ENCODE measurements at places on chromosomes 7 and 10.

GRCh38 chr10:12833451-12833850, 168.1 kb downstream of the CCDC3 start:
- no peak for DNase-seq

- no peak for DNase-seq
Observed at GRCh38 chr7:50940621-50941020, 157.9 kb upstream of the GRB10 start.

DNA sequence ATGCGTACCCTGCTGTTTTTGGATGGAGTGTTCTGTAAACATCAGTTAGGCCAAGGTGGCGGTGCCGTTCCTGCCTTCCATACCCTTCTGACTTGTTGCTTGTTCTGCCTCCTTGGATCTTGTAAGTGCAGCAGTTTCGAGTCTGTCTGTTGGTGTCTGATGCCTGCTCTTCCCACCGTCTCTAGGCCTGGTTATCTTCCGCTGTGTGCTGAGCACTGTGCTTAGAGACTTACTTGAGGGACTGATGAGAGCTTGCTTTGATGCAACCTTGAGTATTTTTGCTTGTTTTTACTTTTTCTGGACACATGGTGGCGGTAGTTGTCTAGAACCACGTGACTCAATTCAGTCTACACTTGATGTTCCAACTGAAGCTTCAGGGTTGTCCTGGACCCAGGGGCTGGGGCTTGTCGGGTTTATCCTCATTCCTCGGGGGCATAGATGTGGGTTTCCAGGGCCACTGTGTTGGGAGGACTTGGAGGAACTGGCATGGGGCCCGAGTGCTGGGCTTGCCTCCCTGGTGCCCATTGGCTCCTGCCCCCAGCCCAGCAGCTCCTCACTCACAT, 14.4 kb upstream of the SPRN start:
- no peak for DNase-seq

GRCh38 chr10:76719006-76719405, 918.6 kb downstream of the KCNMA1 start:
- DNase-seq = no peak

GRCh38 chr10:69224862-69225657, 4.9 kb downstream of the HKDC1 start:
- DNase-seq = no peak

DNA sequence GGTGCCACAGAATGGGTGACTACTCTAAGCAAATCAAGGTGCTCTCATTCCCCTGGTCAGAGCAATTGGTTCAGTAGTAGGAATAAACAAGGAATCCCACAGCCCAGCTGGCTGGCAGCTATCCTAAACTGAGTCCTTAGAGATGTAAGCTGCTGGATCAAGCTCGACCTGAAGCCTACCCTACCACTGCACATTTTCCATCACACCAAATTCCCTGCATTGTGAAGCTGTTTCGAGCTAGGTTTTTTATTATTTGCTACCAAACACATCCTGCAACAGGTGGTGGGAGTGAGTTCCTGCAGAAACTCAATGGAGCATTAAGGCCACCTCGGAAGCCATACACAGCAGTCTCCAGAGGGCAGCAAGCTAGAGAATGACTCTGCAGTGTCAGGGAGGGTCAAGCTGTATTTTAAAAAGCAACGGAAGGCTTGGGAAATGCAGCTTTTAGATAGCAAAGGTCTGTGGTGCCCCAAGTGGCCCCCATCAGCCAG, 33.7 kb upstream of the TNRC18 start:
- no peak for DNase-seq

DNA sequence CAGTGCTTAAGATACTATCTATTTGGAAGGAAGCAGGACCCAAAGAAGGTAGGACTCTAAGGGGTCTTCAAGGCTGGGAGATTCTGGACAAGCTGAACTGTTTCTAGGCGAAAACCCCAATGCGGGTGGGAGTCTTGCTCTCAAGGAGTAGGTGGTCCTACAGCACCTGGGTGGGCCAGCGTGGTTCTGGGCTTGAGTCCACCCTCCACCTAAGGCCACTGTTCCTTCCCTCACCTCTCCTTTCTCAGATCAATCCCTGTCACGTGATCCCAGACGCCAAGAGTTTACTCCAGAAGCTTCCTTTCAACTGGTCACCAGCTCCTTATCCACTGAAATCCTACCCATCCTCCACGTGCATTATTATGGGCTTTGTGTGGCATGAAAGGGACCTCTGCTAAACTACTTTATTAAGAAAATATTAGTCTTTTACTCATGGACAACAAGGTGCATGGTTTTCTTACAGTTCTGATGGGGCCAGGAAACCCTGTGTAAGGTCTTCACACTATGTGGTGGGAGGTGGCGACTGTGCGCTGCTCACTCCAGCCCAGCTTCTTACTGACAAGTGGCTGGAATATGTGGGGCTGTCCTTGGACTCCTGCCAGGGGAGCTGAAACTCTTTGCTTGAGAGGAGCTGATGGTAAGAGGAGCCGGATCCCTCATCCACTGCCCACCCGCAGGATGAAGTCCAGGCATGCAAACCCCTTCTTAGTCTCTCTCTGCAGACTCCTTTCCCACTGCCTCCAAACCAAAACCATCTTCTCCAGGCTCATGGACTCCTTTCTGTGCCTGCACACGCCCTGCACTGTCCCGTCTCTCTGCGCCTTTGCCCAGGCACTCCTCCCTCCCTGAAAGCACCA, 1.6 kb downstream of the ZNF746 start:
- DNase-seq = no peak

DNA sequence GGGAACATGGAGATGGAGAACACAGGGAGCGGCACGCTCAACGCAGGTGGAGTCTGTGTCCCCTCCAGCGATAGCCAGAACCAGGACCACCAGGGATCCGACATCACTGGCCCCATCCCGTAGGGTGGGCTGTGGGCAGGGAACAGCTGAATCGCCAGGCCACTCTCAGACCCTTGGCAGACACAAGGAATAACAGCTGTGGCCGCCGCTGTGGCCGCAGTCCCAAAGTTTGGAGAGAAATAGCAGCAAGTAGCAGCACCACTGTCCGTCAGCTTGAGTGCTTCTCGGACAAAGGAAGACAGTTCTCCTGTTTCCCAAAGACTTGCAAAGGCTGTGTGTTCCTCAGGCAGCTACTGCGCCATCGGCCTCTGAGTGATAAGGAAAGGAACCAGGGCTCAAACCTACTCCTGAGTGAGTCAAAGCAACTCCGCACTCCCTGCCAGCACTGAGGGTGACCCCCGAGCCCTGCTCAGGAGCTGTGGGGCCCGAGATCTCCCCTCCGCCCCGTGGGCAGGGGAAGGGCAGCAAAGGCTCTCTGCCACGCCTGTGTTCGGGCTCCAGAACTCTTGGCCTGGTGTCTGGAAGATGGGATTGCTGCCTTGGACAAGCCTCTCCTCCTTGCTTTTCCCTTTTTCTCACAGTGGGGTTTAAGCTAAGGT, 82.3 kb upstream of the FAM20C start:
- no peak for DNase-seq

DNA sequence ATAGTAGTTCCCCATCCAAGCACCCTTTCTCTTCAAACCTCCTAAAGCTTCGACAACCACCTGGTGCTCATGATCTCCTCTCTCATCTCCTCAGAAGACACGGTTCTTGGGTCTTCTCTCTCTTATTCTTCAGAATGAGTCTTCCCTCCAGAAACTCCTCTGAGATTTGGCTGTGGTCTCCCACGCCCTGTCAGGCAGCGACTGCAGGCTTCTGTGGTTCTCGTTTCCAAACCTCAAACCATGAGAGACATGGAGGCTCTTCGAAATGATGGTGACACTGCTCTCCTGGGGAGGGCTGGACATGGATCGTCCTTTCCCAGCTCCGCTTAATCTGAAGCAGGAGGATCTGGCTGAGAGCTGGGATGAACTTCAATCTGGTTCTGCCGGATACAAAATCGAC, 78.6 kb upstream of the PITRM1 start:
- no peak for DNase-seq

- no peak for DNase-seq
Observed at GRCh38 chr10:86802473-86803108, 46.2 kb downstream of the BMPR1A start.

DNA sequence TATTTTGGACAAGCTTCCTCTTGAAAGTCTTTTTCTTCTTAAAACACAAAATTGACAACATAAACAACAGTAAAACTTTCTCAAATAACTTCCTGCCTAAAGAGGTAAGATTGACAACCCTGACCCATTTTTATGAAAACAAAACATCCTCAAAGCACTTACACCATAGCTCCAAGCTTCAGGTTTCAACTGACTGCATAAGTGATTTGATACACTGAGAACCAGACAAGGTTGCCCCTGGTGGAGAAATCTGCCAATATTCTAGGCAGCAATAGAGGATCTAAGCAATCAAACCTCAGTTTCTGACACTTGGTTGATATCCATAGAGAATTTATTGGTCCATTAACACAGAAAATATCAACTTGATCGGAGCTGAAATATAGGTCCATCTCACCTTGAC, 147.8 kb downstream of the ELAPOR2 start:
- no peak for DNase-seq

DNA sequence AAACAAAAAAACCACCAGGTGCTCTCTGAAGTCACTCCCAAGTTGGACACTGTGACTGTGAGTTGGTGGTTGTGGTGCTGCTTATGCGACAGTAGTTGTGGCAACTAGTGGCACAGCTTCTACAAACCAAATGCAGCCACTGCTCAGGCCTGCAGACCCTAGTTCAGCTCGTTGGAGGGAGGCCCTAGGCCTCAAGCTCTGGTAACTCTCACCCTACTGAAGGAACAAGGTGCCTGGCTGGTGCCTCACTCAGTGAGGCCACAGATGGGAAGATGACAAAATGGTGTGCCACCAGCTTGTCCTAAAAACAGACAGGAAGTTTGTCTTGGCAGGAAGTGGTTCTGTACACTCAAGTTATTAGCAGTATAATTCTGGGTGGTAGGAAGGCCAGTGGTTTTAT, 45.3 kb upstream of the RAPGEF5 start:
- no peak for DNase-seq

GRCh38 chr10:126321440-126321839, 66.8 kb downstream of the ADAM12 start:
- no peak for DNase-seq

GRCh38 chr7:104059103-104059502, 69.6 kb upstream of the RELN start:
- no peak for DNase-seq

DNA sequence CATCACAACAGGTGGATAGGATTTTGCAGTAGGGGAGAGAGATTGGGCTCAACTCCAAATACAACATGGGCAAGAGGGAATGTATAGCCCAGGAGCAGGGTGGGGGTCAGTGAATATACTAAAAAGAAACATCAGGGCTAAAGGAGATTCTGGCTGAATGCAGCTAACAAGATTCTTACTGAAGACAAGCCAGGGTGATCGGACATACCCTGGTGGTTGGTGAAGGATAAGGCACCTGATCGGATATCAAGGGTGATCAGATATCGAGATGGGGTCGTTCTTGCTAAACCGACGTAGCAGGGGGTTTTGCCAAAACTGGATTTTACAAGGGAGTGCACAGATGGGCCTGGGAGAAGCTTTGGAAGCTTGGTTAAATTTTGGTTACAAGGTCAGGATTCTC, 34.4 kb downstream of the WIPF3 start:
- DNase-seq = no peak

DNA sequence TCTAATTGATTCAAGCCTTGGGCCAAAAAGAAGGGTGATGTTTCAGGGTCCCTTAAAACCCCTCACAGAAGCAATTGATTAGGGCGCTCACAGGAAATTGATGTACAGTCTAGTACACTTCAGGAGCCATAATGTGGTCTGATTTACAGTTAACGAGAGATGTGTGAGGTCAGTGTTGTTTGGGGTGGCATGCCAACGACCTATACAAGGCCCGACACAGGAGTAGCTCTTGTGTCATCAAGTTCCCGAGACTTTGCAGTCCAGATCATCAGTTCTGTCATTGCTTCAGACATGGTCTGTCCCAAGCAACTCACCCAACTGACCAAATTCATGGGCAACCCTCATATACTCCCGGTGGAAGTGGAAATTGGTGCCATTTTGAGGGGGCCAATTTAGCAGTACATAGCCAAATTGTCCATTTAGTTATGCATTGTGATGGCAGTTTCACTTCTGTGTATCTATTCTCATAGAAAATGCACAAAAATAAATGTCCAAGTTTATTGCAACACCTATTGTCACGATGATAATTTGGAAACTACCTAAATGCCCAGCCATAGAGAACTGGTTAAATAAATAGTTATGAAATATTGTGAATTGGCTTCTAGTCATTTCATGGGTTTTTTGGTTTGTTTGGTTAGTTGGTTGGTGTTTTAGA, 18.0 kb upstream of the ARID5B start:
- DNase-seq = no peak

DNA sequence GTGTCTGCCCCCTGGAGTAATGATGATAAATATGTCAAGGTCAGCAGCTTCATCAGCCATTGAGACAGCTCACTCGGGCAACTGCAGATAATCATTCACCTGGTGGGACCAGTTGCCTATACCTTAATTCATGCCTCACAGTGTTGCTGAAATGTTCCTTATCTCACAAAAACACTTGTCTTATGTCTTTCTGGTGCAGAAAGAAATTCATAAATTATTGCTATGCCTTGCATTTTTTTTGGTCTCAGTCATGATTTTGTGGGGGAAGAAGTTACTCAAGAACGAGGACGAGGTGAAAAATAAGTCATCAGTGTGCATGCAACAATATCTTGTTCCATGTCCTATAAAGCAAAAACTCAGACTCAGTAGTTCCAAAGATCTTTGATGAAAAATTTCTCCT, 16.0 kb downstream of the TRIL start:
- DNase-seq = no peak

DNA sequence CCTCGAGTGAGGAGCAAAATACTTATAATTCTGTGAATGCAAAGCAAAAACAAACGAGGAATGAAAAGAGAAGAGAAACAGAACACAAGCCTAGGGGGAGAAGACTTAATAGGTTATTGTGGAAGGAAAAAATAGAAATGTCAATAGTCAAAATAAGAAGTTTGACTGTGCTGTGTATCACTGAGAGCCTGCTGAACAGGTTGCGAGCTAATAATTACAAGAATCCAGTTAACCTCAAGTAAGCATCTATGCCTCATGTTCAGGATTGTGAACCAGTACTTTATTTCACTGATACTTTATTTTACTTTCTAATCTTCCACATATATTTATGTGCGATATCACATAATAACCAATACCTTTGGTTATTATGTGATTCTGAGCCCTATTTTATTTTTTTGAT, 316.7 kb downstream of the OTUD1 start:
- no peak for DNase-seq

GRCh38 chr7:144650439-144650838, 185.4 kb downstream of the TPK1 start:
- DNase-seq = no peak

- no peak for DNase-seq
Observed at GRCh38 chr7:2792856-2793487, 51.1 kb downstream of the GNA12 start.

DNA sequence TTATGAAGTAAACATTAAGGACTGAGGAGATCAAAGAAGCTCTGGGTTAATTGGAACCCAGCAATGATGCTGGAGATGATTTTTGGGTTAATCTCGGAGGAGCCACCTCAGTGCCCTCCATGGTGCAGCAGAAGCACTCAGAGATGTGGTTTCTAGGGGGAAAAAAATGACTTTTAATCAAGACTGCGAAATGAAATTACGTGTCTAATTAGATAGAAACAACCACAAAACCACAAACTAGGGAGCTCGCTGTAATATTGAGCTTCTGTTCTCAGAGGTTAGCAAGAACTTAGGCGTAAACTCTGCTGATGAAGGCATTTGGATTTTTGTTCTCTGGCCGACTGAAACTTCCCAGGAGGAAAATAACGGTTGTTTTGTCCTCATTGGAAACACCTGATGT, 319.0 kb downstream of the GRID1 start:
- no peak for DNase-seq

GRCh38 chr7:35596061-35596460, 98.9 kb downstream of the HERPUD2 start:
- no peak for DNase-seq

GRCh38 chr10:75776738-75777504, 345.5 kb downstream of the LRMDA start:
- no peak for DNase-seq
